ENCODE measurements at places on chromosomes 1 and 21.

GRCh38 chr1:219271818-219272535 lies 98.3 kb downstream of the LYPLAL1 start:
- no peak for DNase-seq

DNA sequence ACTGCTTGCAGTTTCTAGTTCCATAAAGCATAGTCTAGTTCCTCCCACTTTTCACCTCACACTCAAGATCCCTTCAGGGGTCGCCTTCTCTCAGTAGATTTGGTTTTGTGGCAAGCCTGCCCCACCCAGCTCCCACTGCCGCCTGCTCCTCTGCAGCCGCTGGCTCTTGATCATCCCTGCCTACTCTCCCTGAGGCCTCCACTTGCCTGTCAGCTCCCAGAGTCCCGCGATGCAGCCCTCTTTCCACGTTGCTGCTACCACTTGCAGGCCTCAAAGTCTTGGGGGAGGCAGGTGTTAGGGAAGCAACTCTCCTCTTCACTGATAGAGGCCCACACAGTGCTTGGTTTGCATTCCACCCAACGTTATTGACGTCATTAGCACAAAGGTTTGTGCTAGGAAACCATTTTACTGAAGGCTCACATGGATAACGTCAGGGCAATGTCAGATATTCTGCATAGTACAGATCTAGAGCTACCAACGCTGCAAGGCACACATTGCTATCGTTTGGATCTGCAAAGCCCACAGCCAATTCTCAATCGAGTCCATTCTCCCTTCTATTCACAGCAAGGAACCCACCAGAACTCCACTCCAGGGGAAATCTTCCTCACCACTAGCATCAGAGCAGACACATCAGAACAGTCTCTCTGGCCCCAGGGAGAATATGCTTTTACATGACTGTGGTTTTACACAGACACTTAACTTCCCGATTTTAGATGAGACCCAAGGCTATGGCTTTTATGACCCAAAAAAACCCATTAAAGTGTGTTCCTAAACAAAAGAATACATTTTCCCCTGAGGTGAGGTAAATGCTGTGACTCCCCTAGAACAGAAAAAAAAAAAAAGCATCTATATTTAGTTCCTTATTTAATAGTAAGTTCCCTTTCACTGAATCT lies 519.5 kb upstream of the CAMK1G start:
- DNase-seq, result no peak

- no peak for DNase-seq
Measured at GRCh38 chr1:55959136-55959548, 620.2 kb downstream of the PLPP3 start.

DNA sequence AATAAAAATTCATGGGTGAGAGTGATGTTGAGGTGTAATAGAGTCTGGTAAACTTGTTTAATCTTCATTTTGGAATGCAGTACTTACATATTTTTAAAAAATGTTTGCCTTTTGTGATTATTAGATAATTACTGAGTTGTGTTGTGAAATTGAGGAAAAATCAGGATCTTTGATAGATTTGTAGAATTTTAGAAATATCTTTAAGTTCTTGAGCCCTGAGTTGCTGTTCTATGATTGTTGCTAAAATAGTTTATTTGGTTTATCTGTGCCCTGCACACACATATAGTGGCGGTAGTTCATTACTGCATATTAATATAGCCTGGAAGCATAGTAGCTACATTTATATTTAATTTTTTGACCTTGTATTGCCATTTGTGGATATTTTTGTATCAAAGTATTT lies 1.6 kb downstream of the B3GALT2 start:
- no peak for DNase-seq

- no peak for DNase-seq
Measured at GRCh38 chr21:26795866-26796329, 49.3 kb downstream of the ADAMTS1 start.
